ENCODE measurements at places on chromosomes 11 and 22.
A peak's percentile ranks its signal among the peaks of the same experiment; 100 is the strongest.

GRCh38 chr22:19710769-19711106 lies 3.6 kb upstream of the SEPTIN5 start:
- no peak for DNase-seq

DNA sequence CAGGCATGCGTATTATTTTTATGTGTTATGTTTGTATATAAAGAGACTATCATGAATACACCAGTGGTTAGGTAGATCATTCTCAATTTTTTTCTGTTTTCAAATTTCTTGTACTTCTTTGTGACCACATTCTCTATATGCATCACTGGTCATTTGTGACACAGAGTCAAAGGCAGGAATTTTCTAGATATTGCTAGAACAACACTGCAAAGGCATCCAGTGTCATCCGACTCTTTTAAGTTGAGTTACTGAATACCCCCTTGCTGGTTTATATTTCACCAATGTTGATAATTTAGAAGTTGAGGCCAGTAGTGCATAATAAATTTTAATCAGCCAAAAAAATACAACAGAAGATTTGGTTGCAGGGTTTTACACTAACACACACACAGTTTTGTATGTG lies 351.8 kb downstream of the CASP12 start:
- DNase-seq = no peak

DNA sequence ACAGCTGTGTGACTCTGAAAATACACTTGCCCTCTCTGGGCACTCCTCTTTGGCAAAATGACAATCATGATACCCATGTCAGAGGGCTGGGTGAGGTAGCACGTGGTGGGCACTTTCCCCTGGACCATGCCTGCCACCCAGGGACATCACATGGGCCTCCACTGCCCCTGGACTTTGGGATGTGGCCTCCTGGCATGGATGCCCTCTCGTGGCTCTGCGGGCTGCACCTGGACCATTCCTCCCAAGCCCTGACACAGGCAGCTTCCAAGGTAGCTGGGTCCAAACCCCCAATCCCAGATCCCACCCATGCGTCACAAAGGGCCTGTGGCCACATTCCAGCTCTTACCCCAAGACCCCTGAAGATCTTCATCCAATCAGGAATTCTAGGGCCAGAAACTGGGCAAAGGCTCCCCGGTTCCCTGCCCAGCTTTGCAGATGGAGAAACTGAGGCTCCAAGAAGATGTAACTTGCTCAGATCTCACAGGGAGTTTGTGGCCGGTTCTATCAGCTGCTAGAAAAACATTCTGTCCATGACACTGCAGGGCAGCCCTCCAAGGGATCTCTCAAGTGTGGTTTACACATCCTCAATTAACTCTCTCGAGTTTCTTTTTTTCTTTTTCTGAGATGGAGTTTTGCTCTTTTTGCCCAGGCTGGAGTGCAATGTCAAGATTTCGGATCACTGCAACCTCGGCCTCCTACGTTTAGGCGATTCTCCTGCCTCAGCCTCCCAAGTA lies 35.4 kb upstream of the CYB5R3 start:
- DNase-seq = no peak

DNA sequence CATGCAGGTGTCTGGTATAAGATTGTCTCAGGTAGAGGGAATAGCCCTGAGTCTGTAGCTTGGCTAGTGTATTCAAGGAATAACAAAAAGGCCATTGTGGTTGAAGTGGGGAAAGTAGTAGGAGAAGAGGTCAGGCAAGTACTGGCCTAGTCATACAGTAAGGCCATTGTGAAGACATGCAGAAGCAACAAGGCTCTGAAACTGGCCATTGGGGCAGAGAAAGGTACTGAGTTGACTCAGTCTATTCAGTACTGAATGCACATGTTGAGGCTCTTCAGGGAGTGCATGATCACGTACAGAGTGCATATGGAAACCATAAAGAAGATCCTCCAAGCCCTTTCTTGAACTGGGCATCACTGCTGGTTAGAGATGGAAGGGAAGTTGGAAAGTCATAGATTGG lies 477.6 kb downstream of the SOX6 start:
- DNase-seq = no peak

GRCh38 chr22:43706151-43706550 lies 106.0 kb downstream of the EFCAB6 start:
- DNase-seq = no peak

DNA sequence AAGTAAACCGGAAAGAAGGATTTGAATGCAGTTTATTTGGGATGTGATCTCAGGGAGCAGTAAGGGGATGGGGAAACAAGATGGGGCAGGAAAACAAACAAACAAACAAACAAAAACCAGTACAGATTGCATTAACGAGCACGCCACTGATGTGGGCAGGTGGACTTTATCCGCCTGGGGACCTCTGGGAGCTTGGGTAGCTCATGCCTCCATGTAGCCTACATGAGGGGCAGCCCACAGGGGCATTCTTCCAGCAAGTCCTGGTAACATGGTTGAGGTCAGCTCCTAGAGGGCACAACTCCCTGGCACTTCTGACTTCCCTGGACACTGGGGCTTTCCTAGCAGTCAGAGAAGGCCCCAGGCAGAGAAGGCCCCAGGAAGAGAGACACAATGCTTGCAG lies 38.6 kb downstream of the C11orf96 start:
- DNase-seq = no peak

GRCh38 chr11:62333768-62334167 lies 3.5 kb upstream of the ASRGL1 start:
- no peak for DNase-seq

DNA sequence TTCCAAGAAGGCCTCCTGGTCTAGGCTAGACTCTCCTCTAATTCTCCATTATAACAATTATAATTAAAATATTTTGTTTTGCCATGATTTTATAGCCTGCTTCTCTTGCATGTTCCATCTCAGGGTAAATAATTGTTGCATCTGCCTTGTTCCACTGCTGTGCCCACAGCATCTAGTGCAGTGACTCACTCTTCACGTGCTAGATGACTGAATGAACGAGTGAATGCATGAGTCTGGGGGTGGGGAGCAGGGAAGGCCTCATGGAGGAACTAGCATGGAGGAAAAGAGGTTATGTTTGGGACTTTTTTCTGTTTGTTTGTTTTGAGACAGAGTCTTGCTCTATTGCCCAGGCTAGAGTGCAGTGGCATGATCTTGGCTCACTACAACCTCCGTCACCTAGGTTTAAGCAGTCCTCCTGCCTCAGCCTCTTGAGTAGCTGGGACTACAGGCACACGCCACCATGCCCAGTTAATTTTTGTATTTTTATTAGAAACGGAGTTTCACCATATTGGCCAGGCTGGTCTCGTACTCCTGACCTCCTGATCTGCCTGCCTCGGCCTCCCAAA lies 5.2 kb upstream of the OAF start:
- no peak for DNase-seq

- peak; percentile 79 for DNase-seq
Measured at GRCh38 chr11:67504950-67505581, at the start of gene PITPNM1. Gene PITPNM1 (minus strand): TSS chr11:67505363. CDS start chr11:67504180, 1,183 bp downstream.

DNA sequence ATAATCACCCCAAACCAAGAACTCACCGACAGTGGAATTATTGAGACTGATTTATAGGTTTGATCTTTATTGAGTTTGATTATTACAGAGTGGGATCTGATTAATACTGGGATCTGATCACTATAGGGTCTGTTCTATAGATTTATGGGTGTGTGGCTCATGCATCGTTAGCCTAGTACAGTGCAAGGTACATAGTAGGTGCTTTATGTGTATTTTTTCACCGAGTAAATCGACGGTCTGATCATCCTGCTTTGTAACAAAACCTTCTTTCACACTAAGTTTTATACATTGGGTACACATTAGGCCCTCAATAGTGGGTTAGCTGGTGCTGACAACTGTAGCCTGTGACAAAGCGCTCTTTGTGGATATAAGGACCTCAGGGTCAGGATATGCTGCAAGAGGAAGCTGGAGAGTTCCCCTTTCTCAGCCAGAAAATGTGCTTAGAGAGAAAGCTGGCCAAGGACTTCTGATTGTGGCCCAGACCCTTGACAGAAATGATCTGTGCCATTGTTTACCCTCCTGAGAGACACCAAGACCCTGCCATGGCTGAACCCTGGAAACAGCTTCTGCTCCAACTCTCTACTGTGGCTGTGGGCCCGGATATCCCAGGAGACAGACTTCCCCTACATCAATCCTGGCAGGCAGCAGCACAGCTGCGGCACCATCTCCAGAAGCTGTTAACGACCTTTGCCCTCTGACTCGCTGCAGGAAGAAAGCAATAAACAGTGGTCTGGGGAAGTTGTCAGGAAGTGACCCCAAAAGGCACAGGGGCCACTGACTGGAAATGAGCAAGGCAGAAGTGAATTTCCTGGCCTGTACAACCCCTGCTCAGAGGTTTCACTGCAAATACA lies 16.1 kb upstream of the TPP1 start:
- DNase-seq = no peak

DNA sequence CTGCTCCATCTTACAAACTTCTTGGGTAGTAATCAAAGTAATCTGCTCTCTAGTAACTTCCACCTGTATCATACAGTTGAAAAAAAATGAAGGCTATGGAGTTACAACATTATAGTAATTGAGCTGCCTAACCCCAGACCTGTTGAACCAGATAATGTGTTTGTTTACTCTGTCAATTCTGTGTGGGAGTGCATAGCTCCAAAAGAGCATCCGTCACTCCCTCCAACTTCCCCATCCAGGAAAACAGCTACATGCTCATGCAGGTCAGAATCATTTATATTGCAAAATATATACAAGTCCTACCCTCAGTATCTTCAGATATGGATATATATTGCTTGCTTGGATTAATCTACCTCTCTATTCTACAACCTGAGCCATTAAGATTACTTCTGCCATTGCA lies 244.0 kb upstream of the ANO5 start:
- no peak for DNase-seq

GRCh38 chr11:97574976-97575665 lies 1185.3 kb downstream of the JRKL start:
- no peak for DNase-seq

DNA sequence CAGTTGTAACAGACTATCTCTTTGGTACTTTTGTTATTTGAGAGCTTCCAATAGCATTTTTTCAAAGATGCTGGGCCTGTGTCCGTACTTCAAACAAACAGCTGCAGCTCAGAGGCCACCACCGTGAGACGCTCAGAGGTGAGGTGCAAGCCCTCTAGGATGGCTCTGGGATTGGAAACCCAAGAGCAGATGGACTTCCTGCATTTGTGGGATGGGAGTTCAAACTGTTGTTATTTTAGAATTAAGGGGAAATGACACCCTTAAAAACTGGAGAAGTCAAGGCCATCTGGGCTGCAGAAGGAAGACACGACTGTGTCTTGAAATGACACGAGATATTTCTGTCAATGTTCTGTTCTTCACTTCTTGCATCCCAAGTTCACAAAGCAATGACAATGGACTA lies 9.2 kb upstream of the IL10RA start:
- no peak for DNase-seq

DNA sequence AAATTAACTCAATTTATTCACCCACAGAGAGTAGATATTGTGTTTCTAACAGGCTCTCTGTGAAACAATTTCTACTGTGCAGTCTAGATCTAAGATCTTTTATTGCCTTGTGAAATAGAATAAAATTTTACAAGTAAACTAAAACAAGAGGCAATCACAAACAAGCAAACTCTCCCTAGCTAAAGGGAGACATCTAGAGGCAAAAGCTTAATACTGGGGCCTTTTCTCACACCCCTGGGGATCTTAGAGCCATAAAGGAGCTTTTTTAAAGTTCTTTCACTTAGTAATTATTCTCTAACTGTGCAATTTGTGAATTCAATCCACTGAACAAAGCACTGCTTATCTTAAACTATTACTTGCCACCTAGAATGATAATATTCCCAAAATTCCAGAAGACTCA lies 19.7 kb downstream of the ALG9 start:
- DNase-seq = no peak

GRCh38 chr22:39153220-39153717 lies 789 bp upstream of the CBX7 start:
- DNase-seq = no peak

GRCh38 chr11:1348796-1349326 lies 39.4 kb upstream of the TOLLIP start:
- DNase-seq = no peak

- DNase-seq = no peak
Measured at GRCh38 chr22:45261407-45262088, 20.9 kb upstream of the KIAA0930 start.

DNA sequence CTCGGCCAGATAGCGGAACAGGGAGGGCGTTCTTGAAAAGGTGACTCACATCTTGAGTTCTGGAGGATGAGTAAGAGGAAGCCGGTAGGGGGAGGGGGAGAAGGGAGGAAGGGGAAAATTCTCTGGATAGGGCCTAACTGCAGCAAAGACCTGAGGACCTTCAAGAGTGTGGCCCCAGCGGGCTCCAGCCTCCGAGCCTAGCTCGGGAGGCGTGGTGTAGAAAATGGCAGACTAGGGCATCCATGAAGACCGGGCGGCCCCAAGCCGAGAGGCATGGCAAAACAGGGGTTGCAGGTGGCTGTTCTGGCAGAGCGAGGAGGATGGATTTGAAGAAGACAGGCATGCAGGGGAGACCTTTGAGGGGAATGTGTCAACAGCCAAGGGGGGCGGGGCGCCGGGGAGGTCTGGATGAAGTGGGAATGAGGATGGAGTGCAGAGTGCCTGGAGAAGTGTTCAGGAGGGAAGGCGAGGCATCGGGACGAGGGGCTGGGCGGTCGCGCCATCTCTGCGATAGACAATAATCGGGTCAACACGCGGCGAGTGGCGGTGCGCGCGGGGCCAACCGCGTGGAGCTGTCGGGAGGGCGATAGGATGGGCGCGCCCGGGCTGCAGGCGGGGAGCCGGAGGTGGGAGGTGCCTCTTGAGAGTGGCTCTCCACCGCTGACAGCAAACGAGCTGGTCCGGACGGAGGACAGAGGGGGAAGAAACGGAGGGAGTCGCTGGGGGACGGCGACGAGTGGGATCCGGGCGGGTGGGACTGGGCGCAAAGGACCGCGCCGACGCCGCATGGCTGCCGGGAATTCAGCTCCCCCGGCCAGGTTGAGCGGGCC lies 40.0 kb upstream of the CREB3L1 start:
- DNase-seq = peak; percentile 41

DNA sequence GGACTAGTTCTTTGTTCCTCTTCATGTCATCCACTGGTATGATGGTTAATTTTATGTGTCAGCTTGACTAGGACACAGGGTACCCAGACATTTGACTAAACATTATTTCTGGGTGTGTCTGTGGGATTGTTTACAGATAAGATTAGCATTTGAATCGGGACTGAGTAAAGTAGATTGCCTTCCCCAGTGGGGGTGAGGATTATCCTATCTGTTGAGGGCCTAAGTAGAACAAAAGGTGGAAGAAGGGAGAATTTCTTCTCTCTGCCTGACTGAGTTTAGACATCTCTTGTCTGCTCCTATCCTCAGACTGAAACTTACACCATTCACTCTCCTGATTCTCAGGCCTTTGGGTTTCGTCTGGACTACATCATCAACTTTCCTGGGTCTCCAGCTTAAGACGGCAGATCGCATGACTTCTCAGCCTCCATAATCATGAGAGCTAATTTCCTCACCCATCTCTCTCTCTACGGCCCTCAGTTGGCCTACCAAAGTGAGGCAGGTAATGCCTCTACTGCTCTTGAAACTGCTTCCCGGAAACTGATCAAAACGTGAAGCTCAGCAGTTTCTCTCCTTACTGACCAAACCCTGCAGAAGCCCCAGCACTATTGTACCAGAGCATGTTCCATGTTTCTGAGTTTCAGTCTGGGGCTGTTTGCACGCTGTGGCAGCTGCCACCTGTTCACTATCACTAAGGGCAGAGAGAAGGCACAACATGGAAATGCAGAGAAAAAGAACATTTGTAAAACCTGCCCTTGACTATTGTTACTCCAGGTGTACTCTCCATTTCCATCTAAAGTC lies 95.4 kb downstream of the NXPE2 start:
- DNase-seq = no peak

All from CD4-positive, alpha-beta T cell treated with Interleukin-12 subunit alpha and Interleukin-12 subunit beta, for 1 hour (primary cell).